ENCODE measurements at places on chromosomes 6 and 20.

GRCh38 chr20:10805764-10806163, 132.0 kb upstream of the JAG1 start:
- DNase-seq = no peak

- DNase-seq = no peak
These were observed 361.7 kb upstream of the MAP3K7 start for GRCh38 chr6:90948540-90948939.

GRCh38 chr6:73503027-73503772, 17.6 kb downstream of the EEF1A1 start:
- no peak for DNase-seq

DNA sequence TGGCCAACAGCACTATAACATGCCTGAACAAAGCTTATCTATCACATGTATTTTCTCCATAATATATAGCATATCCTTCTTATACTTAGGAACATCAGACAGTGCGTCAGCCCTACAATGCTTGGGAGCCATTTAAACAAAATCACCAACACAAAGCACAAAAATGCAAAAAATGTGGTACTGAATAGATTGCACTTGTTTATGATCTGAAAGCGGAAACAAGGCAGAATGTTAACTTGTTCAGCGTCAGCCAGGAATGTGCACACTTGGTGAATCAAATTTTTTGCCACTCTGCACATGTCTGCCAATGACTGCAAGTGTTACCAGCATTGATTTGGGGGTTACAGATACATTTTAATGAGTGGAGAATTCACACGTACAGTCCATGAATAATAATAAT, 14.8 kb downstream of the SLC35A1 start:
- DNase-seq = no peak

- no peak for DNase-seq
These were observed 224.5 kb downstream of the GMDS start for GRCh38 chr6:2020909-2021308.

GRCh38 chr6:127343809-127344659, 625 bp upstream of the ECHDC1 start:
- DNase-seq = no peak

- no peak for DNase-seq
These were observed 439.5 kb upstream of the CDH4 start for GRCh38 chr20:60812561-60812960.

GRCh38 chr6:118981884-118982574, 47.1 kb upstream of the MCM9 start:
- no peak for DNase-seq

GRCh38 chr6:150866991-150867501, 1.5 kb downstream of the MTHFD1L start:
- DNase-seq = no peak

DNA sequence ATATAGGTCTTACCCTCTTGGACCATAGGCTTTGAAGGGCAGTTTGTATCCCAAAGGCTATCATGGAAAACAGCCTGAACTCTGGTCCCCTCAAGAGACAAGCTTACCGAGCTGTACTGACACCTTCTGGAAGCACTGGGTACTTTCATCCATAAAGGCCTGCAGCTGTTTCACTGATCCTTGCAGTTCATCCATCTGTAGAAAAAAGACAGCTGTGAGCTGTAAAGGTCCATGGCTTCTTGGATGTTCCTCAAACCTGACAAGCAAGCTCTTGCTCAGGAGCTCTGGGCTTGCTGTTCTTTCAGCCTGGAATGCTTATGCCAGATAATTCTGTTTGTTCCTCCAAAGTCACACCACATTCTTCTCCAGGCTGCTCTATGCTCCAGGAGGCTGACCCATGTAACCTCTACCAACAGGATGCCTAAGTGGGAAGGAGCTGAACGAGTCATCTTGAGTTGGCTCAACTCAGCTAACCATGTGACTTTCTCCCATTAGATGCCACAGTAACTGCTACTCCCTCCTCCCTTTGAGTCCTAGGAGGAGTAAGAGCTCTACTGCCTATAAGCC, 8.8 kb upstream of the NDRG3 start:
- DNase-seq = no peak

DNA sequence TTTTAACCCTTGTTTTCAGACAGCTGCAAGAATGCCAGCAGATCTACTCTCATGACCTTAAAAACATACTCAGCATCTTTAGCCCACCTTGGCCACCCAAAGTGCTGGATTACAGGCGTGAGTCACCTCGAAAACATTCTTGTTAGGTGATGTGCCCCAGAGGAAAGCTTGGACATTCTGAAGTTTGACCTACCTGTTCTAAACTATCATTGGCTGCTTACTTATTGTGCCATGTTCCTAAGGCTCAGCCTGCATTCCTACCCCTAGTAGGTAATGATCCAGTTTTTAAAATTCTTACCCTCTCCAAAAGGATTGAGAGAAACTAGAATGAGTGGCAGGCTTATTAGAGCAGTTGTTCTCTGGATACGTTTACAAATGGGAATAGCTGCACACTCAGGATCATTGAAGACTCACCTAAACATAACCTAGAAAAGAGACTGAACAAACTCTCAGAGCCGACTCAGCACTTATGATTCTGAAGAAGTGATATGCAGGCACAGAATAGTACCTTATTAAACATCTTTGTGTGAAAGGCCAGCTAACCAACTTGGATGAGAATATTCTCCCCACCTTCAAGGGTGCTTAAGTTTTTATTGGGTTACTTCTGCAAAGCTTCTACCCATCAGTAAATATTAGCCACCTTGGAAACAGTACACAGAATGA, 362.1 kb downstream of the NRN1 start:
- no peak for DNase-seq

DNA sequence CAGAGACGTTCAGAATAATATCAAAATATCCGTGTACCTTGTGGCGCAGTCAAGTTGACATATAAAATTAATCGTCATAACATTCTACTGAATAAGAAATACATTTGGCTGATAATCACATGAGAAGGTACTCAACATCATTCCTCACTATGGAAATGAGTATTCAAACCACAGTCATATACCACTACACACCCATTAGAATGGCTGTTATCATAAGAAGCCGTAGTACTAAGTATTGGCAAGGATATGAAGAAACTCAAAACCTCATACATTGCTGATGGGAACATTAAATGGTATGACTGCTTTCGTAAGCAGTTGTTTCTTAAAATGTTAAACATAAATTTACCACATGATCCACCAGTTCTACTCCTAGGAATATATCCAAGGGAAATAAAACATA, 244.7 kb downstream of the CDKAL1 start:
- no peak for DNase-seq

DNA sequence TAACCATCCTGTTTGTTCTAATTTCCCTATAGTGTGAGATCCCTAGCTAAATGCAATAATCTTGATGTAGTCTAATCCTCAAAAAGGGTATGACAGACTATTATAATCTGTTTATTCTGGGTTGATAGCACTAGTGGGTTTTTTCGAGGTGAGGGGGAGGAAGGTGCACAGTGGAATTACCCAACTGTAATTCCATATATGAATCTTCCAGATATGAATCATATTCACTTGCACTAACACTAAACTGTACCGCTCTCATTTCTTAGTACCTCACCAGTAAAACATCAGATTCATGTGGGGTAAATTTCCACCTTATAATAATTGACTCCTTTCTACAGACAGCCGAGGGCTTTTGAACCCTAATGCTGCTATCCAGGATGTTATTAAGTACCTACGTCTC, 16.5 kb downstream of the NCOA7 start:
- no peak for DNase-seq

DNA sequence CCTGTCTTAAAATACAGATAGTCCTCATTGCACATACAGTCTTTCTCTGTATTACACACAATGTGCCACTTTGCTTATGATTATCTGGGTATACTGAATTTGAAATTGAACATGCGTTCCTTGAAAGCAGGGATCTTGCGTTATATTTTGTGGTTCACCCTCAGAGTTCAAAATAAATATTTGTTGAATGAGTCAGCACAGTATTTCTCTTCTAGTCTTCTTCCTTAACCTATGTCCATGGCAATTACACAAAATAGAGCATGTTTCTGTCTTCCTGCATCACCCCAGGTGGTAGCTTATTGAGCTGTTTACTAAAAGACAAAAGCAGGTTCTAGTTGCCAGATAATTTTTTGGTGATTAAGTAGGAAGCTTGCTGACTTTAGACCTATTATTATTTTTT, 272.9 kb upstream of the FERMT1 start:
- DNase-seq = no peak

DNA sequence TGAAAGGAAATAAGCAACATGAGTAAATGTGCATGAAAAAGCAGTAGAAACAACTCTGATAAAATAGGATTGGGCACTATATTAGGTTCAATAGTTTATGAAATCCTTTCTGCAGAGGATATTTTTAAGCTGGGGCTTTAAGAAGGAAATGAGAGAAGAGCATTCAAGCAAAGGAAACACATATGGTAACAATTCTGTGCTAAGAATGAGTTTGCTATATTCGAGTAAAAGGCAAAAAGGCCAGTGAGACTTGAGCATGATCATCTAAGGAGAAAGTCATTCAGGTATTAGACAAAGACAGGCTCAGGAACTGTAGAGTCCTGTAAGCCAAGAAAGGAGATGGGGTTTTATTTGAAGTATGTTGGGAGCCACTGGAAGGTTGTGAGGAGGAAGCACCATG, 387.1 kb upstream of the FLRT3 start:
- no peak for DNase-seq

- DNase-seq = no peak
These were observed 67.5 kb upstream of the EDN1 start for GRCh38 chr6:12222405-12223366.

- no peak for DNase-seq
These were observed 269.0 kb downstream of the COL12A1 start for GRCh38 chr6:74936886-74937285.

DNA sequence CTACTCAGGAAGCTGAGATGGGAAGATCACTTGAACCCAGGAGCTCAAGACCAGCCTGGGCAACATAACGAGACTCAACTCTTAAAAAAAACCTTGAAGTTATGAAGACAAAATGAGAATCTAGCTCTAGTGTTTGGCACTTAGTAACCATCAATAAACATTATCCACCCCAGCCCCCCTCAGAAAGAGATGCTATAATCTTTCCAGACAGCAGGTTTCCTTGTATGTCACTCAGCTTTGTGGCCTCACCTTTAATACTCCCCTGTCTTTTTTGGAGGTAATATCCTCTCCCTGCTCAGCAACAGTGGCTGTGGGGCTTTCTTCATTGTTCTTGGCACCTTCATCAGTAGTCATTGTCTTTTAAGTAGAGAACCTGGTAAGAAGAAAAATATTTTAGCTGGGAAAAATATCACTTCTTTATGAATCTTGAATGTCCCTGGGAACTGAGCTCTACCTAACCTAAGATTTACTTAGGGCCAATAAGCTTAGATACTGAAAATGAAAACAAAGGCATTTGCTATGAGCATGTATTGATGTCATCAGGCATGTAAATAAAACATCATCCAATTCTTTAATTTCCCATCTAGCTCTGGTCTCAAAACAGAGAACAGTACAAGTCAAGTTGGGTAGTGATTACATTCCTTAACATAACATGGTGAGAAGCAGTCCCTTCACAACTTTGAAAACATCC, 46.1 kb downstream of the FKBP5 start:
- DNase-seq = no peak

GRCh38 chr6:11373208-11373607, 140.7 kb upstream of the NEDD9 start:
- DNase-seq = no peak

DNA sequence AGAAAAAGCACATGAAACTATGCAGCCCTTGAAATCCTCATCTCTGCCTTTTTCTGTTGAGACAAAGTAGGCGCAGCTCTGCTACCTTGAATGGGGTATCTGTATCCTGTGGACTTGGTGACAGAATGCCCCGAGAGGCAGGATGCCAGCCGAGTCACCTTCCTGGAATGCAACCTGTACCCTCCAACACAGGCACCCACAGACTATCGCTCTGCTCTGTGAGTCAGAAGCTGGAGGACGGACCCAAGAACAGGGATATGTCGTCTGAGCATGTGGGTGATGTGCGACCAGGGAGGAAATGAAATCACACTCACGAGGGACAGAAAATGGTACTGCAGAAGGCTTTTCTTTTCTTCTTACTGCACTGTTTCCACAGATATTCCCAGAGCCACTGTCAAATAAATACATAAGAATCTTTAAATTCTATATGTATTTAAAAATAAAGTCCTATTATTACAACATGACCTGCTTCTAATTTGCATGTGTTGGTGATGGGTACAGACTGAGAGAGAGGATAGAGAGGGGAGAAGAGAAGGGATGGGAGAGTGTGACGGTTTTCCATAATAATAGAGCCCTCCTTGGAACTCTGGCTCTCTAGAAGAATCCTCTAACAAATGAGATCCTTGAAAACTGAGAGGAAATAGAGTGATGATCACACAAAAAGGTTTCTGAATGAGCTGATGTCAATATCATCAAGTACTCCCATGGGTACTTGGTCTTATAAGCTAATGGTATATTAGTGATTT, 308.1 kb downstream of the FOXC1 start:
- peak; percentile 3 for DNase-seq

GRCh38 chr20:45782890-45783289, 8.8 kb downstream of the WFDC3 start:
- DNase-seq = no peak

GRCh38 chr20:59291740-59292383, 8.5 kb upstream of the EDN3 start:
- DNase-seq = no peak

- DNase-seq = no peak
These were observed 82.2 kb upstream of the PAX1 start for GRCh38 chr20:21623074-21623780.

GRCh38 chr6:100808638-100809275, 72.4 kb downstream of the ASCC3 start:
- DNase-seq = no peak

- DNase-seq = no peak
These were observed 260.0 kb downstream of the NRN1 start for GRCh38 chr6:5746759-5747130.

- DNase-seq = no peak
These were observed 327.2 kb downstream of the HTR1B start for GRCh38 chr6:77136086-77136485.

DNA sequence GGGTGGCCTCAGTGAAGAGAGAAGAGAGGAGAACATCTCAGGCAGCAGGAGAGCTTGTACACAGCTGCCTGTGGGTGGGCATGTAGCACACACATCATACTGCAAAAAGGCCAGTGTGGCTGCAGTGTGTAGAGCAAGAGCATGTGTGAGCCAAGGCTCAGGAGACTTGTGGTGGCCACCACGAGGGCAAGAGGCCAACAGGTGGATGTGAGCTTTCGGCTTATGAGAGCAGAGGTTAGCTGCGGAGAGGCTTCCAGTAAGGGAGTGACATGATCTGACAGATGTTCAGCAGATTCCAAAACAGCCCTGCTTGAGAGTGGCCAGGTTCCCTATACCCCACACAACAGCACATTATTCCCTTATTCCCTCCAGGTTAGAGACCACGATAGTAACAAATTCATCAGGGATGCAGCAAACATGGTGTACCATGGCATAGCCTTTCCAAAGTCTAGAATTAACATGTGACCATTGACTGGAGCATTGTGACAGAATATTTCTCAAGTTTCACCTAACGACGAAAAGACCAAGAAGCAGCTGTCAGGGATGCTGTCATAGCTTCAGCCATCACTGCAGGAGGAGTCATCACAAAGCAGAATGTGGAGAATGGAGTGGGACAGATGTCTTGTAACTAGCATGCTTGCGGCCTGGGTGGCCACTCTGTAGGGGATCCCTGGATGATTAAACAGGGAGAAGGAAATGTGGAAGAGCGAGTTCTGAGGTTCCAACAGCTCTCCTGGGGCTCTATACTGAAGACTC, 23.1 kb downstream of the HM13 start:
- no peak for DNase-seq

All from stimulated activated CD8-positive, alpha-beta memory T cell treated with anti-CD3 and anti-CD28 coated beads, Interleukin-15, amount 100 ng/mL, for 4 hours (primary cell).